ENCODE measurements at places on chromosomes 4 and X. TPM values are rescaled to one million over a fixed set of nuclear protein-coding genes. Genes with fewer than 3 reads are reported as not detected.

FABP2 gene
- not detected for total RNA-seq

MAGEB5 gene
- not detected for total RNA-seq

NLGN3 gene
- 1.6 TPM for total RNA-seq

HSFX3 gene
- not detected for total RNA-seq

CSN1S1 gene
- total RNA-seq, result not detected

CT45A2 gene
- total RNA-seq, result not detected
